ENCODE measurements at places on chromosomes 4 and X. TPM values are rescaled to one million over a fixed set of nuclear protein-coding genes. Genes with fewer than 3 reads are reported as not detected.

SATL1 gene
- polyA plus RNA-seq = 0.22 TPM

GATA1 gene
- 0.76 TPM for polyA plus RNA-seq

DNA sequence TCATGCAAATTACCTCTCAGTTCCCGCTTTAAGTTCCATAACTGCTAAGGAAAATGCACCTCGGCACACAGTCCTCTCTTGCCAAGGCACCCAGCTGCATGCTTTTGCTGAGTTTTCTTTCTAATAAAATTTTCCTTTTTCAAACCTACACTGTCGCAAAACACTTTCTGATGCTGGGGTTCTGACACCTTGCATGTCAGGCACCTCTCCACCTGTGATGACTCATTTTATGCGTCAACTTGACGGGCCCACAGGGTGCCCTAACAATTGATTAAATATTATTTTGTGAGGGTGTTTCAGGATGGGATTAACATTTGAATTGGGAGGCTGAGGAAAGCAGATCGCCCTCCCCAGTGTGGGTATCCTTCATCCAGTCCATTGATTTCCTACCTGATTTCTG is 291.0 kb upstream of the STS start:
- DNase-seq = no peak

- DNase-seq = no peak
These were observed 49.4 kb upstream of the USP38 start for GRCh38 chr4:143135358-143135757.

All from large intestine (tissue), 12 donors.